Skeletal muscle tissue (tissue), 5 donors: ENCODE measurements at places on chromosomes 5 and 9. TPM values are rescaled to one million over a fixed set of nuclear protein-coding genes. Genes with fewer than 3 reads are reported as not detected.

Gene KIAA1958
- 3.7 TPM for total RNA-seq

Gene CTXN3
- total RNA-seq, result 1.0 TPM

Gene KLF4
- total RNA-seq, result 12.0 TPM

Gene PSD2
- 0.52 TPM for total RNA-seq

Gene NUTM2F
- not detected for total RNA-seq

Gene IFNA2
- total RNA-seq, result not detected

Gene PCA3
- not detected for total RNA-seq

Gene SEMA4D
- 14.6 TPM for total RNA-seq

Gene PCDHGA8
- total RNA-seq, result 3.7 TPM

Gene CSF2
- total RNA-seq, result not detected

Gene PROB1
- 23.5 TPM for total RNA-seq

Gene IRX2
- 0.52 TPM for total RNA-seq

Gene ADAMTS6
- 2.6 TPM for total RNA-seq

Gene DND1
- total RNA-seq, result not detected

Gene LCN12
- total RNA-seq, result not detected

Gene ADAMTS16
- 5.7 TPM for total RNA-seq

Gene GAS1
- 113 TPM for total RNA-seq

Gene CCL27
- total RNA-seq, result not detected

Gene RGMB
- total RNA-seq, result 29.7 TPM

Gene SLC1A3
- total RNA-seq, result 27.1 TPM

Gene STING1
- total RNA-seq, result 14.6 TPM

Gene STK32A
- 1.0 TPM for total RNA-seq

Gene PCDHA2
- total RNA-seq, result under 0.01 TPM

Gene C5orf58
- not detected for total RNA-seq

Gene ANKRD18A
- under 0.01 TPM for total RNA-seq

Gene SLC45A2
- total RNA-seq, result 0.52 TPM

Gene FAM169A
- 0.52 TPM for total RNA-seq

Gene NEUROG1
- not detected for total RNA-seq

Gene FAM153A
- not detected for total RNA-seq

Gene ADCY2
- total RNA-seq, result 27.7 TPM

Gene HRH2
- total RNA-seq, result 1.0 TPM

Gene C1QTNF2
- 15.1 TPM for total RNA-seq

Gene GARIN3
- total RNA-seq, result not detected

Gene SLC1A1
- total RNA-seq, result not detected

Gene EGFL7
- total RNA-seq, result 51.7 TPM

Gene ADGRV1
- total RNA-seq, result 2.6 TPM

Gene PIP5K1B
- total RNA-seq, result 2.1 TPM

Gene ADAMTSL1
- total RNA-seq, result 18.3 TPM

Gene MORN5
- not detected for total RNA-seq

Gene PKD2L2
- 2.6 TPM for total RNA-seq

Gene SUSD3
- 2.6 TPM for total RNA-seq
